ENCODE measurements at places on chromosomes 5 and 9. TPM values are rescaled to one million over a fixed set of nuclear protein-coding genes. Genes with fewer than 3 reads are reported as not detected.

- no peak for DNase-seq
These were observed 399.1 kb downstream of the MAN2A1 start for GRCh38 chr5:110088676-110089436.

DNA sequence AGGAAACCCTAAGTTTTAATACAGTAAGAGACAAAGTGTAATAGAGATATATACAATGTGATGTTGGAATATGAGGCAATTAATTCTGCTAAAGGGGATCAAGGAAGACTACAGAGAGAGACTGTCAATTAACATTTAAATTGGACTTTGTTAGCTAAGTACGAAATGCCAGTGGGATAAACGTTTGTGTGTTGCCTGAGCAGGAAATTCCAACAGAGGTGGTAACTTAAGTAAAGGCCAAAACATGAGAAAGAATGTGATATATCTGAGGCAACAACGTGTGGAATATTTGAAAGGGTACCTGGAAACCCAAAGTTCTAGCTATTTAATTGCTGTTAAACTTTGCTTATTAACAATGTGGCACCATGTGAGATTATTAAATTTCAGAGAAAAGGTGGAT, 1666.9 kb upstream of the WWC1 start:
- no peak for DNase-seq

The MELK gene
- polyA plus RNA-seq, result 21.9 TPM

DNA sequence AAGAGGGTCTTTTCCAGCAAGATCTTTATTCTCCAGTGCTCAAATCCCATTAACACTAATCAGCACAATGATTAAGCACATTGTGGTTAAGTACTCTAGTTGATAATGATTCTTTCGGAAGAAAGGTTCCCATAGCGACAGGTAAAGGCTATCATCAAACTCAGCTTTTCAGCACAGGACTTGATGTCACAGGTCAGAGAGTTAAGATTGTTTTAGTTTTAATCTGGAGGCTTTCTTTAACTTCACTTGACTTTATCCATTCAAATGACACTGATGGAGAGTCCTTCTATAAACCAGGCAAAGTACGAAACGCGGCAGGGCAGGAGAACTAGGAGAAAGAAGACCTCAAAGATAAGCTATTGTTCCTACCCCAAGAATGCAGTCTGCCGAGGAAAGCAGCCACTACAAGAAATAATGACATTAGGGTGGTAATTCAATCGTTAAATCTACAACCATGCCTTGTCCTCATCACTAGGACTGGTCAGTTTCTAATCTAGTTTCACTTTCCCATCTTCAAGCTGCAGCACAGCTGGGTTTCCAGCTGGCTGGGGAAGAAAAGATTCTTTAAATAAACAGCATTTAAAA, 4.6 kb downstream of the NRG2 start:
- DNase-seq, result no peak

The ASB6 gene
- 19.1 TPM for polyA plus RNA-seq

All from right renal pelvis (tissue), 4 donors.